Panc1 (cell line): ENCODE measurements at places on chromosomes 1 and 21.

DNA sequence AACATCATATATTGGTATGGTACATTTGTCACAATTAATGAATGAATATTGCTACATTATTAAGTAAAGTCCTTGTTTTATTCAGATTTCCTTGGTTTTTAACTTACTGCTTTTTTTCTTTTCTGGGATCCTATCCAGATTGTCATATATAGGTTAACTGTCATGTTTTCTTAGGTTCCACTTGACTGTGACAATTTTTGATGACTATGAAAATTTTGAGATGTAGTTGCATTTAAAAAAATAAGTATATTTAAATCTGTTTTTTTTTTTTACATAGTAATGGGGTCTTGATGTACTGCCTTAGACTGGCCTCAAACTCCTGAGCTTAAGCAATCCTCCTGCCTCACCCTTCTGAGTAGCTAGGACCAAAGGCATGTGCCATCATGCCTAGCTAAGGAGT, 76.8 kb downstream of the ATP6V1G3 start:
- DNase-seq, result no peak

DNA sequence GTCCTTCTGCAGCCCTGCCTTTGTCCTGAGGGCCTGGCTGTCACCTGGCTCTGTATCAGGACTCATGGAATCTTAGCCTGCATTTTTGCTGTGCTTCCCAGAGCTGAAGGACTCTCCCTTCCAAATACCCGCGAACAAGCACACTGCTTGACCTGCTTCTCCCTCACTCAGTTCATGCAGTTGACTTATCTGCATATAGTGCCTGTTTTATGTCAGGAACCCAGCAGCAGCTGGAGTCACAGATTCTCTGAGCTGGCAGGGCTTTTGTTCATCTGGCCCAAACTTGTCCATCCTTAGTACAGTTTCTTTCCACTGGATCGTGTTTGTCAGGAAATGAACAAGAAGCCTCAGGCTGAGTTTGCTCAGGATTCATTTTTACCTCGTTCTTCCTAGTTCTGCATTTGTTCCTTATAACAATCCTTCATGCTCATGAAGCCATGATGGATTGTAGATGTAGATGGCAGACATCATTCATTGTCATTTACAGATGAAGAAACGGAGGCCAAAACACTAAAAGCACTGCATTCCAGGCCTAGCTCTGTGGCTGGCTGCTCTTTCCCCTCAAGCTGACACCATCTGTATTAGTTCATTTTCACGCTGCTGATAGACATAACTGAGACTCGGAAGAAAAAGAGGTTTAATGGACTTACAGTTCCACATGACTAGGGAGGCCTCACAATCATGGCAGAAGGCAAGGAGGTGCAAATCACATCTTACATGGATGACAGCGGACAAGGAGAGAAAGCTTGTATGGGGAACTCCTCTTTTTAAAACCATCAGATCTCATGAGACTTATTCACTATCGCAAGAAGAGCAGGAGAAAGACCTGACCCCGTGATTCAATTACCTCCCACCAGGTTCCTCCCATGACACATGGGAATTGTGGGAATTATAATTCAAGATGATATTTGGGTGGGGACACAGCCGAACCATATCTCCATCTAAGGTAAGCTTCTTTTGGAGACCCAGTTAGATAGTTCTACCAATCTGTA, 150.9 kb downstream of the HIVEP3 start:
- no peak for DNase-seq

DNA sequence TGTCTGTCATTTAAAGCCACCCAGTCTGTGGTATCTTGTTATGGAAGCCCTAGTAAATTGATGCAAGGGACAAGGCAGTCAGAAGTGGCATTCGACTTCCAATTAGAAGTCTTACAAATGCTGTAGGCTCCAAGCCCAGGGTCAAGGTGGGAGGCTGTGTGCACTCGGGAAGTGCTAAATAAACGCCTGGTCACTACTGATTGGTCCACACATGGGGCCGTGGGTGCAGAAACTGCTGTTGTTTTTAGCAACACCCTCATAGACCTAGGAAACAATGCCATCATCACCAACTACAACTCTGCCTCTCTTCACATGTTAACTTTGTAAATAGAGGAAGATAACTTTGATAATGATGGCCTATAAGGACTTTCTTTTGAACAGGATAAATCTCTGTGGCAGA, 20.2 kb upstream of the ZBTB21 start:
- no peak for DNase-seq

DNA sequence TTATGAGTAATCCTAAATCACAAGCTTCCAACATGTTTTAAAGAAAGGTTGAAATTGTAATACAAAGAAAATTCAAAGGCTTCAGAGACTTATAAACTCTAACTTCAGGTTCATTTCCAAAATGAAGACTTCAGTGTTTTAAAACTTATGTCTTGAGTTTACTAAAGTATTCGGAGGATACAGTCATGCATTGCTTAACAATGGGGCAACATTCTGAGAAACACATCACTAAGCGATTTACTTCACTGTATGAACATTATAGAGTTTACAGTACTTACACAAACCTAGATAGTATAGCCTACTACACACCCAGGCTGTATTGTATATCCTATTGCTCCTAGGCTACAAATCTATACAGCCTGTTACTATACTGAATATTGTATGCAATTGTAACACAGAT, 38.3 kb downstream of the CEP170 start:
- DNase-seq, result no peak

DNA sequence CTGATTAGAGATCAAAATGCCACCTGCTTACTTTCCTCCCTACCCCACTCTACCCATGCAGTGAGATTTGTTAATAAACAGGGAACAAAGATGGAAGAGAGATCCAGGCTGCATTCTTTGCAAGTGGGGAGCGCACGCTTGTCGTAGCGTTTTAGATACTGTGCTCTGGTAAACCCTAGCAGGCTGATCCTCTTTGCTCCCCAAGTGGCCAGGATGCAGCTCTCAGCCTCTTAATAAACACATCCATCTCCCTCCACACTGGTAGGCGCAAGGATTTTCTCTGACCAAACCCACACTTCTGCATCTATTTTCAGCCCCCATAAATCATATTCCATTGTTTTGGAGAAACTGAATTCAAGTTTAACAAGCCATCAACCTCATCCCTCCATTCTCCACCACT, 2.9 kb downstream of the PGBD5 start:
- no peak for DNase-seq

- no peak for DNase-seq
Observed at GRCh38 chr21:26169061-26169610, 1.4 kb downstream of the APP start.

DNA sequence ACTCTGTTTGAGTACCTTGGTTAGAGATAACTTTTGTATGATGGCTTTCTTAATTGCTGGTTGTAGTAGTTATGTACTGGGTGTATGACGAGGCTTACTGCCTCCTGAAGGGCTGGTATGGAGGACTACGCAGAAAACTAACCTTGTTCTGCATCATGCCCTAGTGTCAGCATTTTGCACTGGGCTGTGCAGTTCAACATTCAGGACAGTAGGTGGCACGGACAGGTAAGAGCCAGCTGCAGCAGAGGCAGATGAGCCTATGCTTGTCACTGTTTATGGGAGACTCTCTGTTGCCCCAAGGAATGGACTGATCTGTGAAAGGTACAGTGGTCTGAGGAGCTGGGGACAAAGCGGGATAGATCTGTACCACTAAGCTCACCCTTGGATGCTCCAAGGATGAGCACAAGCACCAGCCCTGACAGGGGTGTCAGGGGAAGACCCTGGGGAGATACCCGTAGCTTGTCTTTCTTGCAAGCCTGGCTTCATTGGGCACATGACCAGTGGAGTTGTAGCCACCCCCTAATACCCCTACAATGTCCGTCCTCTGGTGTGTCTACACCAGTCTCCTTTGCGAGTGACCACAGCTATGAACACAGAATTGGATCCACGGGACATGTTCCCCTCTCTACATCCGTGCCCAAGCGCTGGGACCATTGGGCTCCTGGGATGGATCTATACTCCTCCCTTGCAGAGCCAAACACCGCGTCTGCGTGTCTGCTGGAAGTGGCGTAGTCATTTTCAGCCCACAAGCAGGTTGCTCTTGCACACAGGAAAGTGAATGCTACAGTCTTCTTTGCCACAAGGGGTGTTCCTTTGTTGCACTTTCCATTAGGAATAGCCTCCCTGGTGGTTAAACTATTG, 51.1 kb upstream of the CFHR3 start:
- peak; percentile 36 for DNase-seq

DNA sequence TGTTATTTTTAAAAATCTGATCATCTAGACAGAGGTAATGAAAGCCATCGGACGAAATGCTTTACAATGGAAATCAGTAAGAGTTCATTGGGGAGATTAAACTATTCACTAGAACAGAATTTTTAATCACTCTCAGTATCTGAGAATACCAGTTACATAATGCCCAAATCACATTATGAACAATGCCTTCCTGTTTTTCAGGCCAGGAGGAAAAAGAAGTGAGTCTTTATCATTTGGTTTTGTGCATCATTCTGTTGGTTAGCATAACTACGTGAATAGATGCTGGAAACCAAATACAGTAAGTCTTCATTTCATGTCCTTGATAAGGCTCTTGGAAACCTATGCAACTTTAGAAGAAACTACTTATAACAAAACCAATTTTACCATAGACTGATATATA, 18.0 kb upstream of the ASB17 start:
- no peak for DNase-seq

DNA sequence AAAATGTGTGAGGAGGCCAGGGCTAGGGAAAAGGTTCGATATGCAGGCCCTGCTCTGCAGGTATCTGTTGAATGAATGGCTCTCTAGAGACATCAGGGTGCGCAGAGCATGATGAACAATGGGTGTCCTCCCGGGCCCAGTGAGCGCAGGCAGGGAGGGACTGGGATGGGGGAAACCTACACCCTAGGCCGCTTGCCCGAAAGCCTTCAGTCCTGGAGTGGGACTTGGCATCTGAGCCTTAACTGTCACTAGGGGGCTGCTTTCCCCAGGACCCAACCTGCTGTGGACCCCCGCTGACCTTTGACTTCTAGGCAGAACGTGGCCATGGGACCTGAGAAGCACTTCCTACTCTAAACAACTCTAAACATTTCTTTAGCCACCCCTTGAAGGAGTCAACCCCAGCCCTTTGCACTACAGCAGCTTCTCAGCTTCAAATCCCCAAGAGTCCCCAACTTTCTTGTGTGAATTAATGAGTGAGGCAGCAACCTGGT, 444 bp upstream of the MAP3K6 start:
- no peak for DNase-seq

DNA sequence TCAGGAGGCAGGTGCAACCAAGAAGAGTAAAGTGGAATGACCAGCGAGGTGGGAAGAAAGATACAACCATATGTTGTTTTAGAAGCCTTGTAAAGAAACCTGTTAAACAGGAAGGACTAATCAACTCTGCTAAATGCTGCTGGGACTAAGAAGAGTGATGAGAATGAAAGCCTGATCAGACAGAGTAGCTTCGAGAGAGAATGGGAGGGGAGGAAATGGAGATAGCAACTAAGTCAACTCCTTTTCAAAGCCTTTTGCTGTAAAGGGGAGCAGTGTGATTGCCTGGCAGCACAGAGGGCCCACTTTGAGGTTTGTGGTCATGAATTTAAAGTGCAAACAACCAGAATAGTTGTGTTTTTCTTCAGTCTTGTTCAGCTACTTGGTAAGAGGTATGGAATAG, 31.4 kb downstream of the SLC30A7 start:
- DNase-seq, result no peak

GRCh38 chr21:39885119-39885848, 18.0 kb downstream of the PCP4 start:
- DNase-seq, result no peak

DNA sequence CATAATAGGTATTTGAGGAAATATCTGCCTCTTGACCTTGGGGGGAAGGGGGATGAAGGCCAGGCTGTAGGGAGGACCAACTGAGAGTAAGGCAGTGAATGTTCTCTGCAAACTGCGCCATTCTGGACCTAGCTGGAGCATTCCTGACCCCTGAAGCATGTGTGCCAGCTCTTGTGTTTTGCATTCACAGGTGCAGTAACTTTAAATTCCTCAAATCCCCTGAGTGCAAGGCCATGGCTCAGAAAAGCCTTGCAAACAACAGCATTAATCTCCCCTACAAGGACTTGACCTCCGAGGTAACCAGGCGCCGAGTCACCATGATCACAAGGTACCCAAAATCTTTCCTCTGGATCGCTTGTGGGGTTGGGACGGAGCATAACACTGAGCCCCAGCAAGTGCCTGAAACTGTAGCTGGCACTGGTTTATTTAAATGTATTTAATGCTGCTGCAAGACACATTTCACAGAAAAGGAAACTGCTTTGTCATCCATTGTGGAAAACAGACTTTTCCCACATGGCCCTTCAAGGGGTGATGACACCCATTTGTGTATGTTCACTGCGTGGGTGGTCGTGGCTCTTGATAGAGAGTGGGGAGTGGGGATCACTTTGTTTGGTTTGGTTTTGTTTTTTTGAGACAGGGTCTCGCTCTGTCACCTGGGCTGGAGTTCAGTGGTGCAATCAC, 1.7 kb downstream of the MYOCOS start:
- DNase-seq, result no peak

GRCh38 chr1:161044535-161044907, 1.3 kb downstream of the USF1 start:
- no peak for DNase-seq

- no peak for DNase-seq
Observed at GRCh38 chr1:145978471-145978853, 14.0 kb downstream of the POLR3GL start.

DNA sequence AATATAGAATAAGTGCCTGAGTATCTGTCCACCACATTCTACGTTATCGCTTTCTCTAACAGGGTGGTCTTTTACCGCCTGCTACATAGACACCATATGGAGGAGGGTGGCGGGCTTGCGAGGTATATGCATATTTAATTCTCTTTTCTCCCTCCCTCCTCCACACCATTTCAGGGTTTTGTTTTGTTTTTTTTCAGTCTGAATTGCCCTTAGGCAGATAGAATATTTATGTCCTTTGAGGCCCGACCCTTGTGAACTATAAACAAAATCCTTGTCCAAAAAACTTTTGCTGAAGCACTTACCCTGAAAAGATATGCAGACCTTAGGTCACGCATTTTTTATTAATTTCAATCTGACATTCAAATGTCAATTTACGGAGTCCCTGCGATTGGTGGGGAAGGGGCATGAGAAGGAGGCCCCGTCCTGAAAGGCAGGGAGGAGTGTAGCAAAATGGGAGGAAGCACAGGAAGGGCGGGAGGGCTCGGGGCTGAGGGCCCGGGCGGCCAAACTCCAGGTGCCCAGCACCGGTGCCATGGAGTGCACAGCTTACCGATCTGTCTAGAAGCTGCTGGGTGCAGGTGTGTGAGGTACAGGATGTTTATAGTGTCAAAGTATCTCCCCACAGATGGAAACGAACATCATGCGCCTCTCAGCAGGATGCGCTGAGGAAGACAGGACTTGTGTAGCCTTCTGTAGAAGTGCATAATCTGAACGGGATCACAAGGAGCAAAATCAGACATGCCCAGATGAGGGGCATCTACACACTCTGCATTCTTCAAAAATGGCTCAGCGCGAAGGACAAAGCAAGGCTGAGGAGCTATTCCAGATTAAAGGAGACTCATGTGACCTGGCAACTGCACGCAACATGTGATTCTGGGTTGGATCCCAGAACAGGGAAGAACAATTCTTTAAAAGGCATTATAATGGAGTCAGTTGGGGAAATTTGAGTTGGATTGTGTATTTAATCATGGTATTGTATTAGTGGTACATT, 68.8 kb upstream of the LYST start:
- no peak for DNase-seq
